ENCODE measurements at places on chromosomes 2 and 18.

DNA sequence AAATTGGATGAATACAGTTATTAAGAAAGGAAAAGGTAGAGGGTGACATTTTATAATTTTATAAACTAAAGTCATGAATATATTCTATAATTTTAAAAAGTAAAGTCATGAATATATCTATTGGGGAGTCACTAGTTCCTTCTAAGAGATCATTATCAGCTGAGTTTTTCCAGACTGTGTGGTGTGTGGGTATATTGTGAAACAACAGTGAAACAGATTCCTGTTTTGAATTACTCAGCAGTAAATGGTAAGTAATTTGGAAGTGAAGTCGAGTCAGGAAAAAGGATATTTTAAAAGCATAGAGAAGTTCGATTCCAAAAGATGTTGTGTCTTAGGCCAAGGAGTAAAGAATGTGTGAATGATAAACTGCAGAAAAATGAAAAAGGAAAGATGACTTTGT is 1018.2 kb upstream of the NXPH2 start:
- no peak for DNase-seq

DNA sequence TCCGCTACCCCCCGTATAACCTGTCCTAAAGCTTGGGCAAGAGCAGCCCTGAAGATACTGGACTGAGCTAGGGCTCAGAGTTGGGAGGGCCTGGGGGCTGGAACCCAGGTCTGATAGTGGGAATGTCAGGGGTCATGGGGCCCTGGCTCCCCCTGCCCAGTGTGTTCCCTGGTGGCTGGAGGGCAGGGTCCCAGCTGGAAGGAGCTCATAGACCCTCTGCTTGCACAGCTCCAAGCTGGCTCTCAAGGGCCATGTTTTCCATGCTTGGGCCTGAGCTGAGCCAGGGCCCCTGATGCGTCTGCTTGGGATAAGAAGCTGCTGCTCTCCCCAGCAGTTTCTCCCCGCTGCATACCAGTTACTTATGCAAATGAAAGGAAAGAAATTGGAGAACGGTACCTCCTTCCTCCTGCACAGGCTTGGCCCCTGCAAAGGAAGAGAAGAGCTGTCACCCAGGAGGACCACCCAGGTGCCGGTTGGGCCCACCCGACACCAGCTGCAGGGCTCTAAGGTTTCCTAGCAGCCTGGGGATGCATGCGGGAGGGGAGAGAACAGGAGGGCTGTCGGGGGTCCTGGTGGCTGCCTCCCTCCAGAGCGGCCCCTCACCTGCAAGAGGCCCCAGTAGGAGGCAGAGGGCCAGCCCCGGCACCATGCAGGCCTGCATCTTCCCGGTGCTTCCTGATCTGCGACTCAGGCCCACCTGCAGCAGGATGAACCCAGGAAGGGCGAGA is 628 bp downstream of the OTOS start:
- no peak for DNase-seq

DNA sequence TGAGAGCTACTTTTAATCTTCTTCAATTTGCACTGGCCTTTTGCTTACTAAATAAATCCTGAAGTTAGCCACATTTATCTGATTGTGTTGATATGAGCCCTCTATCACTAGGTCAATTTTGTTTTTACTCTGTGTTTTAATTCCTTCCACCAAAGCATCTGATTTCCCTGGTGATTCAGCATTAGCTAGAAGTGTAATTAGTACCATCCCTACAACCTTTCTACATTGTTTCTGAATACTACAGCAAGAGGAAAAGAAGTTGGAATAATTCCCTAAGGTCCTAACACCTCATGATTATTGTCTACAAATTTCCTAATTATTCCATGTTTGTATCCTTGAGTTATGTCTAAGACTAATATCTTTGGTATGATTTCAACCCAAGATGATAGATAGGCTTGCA is 1093.6 kb downstream of the SUCLG1 start:
- DNase-seq: no peak

DNA sequence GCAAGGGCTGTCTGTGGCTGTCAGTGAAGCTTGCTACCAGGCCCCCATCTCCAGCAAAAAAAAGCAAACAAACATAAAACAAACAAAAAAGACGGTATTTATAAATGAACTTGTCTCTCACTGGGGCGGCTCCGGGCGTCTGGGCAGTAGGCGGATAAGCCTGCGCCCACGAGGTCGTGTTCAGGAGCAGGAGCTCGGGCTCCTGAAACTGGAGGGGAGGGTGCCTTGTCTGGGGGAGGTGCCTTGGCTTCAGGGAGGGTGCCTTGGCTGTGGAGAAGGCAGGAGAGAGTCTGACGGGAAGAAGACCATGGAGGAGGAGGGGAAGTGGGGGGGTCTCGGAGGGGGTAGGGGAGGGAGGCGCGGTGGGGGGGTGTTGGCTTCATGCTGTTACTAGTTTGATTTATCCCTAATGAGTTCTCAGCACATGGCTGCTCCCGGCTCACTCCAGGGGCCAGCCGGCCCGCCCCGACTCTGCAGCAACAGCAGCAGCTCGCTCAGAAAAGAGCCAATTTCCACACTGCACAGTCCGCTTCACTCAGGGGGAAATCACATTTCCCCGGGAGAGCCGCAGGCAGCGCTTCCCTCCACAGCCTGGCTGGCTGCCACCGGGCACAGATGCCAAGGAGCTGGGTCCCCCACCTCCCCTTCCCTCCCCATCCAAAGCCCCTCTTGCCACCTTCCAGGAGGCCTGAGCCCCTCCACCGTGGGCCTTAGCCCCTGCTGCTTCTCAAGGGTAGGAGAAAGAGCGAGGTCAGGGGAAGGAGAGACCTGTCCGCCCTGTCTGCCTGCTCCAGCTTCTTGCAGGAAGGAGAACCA is 38.7 kb downstream of the PSD4 start:
- no peak for DNase-seq

- no peak for DNase-seq
Measured at GRCh38 chr18:78271790-78272189, 707.8 kb upstream of the SALL3 start.
